NCI-H1105 (cell line): ENCODE measurements at places on chromosomes 2 and 18.

DNA sequence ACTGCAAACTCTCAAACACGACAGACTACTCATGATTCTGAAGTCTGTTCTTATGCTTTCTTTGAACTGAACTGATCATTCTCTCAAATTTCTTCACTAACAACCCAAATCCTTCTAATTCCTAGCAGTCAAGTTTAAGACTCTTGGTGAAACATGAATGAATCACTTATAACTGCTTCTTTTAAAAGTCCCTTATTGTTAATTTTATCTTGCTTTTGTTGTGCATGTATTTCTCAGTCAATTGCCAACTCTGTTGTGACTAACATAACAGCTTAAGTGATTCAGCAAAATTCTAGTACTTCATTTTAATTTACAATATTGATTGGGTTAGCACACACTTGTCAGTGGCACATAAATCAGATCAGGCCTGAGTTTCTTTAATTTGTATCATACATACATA is 357.0 kb upstream of the FSIP2 start:
- no peak for DNase-seq

- no peak for DNase-seq
Measured at GRCh38 chr2:28583899-28584553, 88.2 kb downstream of the PLB1 start.

GRCh38 chr2:24899361-24899910 is 20.6 kb downstream of the ADCY3 start:
- DNase-seq, result no peak

- DNase-seq, result no peak
Measured at GRCh38 chr2:109374548-109375130, 239.1 kb downstream of the SEPTIN10 start.

DNA sequence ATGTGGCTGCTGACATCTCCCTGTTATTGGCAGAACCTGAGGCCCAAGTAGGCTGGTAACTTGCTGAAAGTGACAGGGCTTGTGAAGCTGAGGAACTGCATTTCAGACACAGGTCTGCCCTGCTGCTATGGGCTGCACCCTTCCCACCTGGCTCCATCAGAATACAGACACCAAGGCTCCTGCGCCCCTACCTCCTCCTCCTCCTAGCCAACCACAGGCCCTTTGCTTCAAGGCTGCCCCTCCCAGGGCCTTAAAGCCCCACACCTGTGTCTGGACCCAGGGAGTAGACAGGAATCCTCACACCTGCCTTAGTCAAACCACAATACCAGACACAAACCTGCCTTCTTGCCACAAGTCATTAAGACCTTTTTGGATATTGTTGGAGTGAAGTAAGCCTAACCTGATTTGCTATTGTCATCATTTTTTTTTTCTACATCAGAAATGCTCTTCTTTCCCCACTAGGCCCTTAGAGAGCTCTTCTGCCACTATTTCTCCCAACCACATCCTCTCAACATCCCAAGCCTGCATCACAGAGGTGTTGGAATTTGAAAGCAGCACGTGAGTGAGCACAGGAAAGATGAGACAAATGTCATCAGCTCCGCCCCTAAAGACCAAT is 489.7 kb downstream of the EIPR1 start:
- DNase-seq, result no peak

DNA sequence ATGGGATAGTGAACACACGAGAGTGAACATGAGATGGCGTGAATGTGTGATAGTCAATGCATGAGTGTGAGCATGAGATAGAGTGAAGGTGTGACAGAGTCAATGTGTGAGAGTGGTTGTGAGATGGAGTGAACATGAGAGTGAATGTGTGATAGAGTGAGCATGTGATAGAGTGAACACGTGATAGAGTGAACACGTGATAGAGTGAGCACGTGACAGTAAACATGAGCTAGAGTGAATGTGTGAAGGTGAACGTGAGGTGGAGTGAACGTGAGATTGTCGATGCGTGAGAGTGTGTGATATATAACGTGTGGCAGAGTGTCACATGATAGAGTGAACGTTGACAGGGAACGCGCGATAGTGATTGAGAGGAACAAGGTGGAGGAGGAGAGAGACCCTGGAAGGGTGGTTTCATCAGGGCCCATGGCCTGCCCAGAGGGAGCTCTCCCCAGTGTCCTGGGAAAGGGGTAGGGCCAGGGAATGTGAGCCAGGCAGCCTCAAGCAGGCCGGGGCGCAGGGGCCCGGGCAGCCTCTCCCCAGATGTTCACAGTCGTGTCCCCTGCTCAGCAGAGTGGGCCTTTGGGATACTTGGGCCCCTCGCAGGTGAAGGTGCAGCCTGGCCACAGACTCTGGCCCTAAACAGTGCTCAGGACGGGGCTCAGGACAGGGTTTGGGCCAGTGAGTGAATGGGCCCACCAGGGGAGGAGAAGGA is 516.9 kb downstream of the EIPR1 start:
- DNase-seq, result no peak

- DNase-seq, result no peak
Measured at GRCh38 chr2:239910851-239911640, 114.1 kb downstream of the NDUFA10 start.

- DNase-seq, result no peak
Measured at GRCh38 chr18:65876310-65876709, 125.5 kb downstream of the CDH7 start.

GRCh38 chr2:67845621-67846369 is 217.0 kb downstream of the C1D start:
- peak; percentile 12 for DNase-seq

DNA sequence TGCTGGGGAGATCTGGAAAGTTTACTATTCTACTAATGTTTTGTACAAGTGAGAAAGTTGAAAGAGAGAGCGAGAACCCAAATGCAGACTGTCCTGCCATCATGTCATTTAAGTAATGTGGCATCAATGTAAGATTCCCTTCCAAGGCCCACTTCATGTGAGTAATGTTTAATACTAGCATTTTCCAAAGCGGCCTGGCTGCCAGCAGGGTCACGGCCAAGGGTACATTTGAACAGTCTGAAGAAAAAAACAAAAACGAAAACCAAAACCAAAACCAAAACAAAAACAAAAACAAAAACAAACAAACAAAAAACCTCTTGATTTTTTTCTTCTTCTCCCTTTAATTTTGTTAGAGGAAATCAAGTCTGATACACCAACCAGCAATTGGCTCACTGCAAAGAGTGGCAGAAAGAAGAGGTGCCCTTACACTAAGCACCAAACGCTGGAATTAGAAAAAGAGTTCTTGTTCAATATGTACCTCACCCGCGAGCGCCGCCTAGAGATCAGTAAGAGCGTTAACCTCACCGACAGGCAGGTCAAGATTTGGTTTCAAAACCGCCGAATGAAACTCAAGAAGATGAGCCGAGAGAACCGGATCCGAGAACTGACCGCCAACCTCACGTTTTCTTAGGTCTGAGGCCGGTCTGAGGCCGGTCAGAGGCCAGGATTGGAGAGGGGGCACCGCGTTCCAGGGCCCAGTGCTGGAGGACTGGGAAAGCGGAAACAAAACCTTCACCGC is 2.2 kb downstream of the HOXD10 start:
- peak; percentile 85 for DNase-seq

GRCh38 chr2:186485576-186485870 is 537 bp upstream of the ZC3H15 start:
- no peak for DNase-seq

DNA sequence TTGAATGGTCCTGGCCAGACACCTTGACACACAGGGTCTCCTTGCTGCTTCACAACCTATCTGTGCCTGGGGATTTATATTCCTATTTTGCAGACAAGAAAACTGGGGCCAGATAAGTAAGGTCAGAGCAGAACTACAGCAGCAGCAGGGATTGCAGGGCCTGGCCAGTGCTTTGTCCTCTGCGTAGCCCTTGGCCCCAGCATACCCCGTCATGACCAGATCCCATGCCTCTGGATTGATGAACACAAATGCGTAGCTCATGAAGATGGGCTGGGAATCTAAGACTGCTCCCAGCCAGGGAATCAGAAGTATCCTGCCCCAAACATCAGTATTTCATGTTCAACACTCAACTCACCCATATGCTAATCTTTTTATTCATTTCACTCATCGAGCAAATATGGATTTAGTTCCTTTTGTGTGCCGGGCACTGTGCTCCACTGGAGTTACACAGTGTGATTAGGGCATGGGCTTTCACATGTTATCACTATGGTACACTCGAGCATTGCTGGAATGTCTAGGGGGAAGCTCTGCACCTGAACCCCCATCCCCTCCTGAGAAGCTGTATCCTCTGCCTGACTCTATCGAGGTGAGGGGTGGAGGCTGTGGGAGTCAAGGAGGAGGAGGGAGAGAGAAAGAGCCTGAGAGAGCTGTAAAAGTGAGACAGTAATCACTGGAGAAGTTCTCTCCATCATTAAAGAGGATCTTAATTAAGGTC is 143.3 kb downstream of the CYP26B1 start:
- DNase-seq, result no peak

GRCh38 chr18:9237981-9238380 is 96.6 kb upstream of the TWSG1 start:
- no peak for DNase-seq

GRCh38 chr2:130951018-130951417 is 114.3 kb downstream of the ARHGEF4 start:
- no peak for DNase-seq

GRCh38 chr2:25276569-25277465 is 64.9 kb downstream of the DNMT3A start:
- no peak for DNase-seq

- DNase-seq, result no peak
Measured at GRCh38 chr18:12325726-12326245, 17.7 kb downstream of the TUBB6 start.

GRCh38 chr2:138267161-138267901 is 234.2 kb upstream of the SPOPL start:
- DNase-seq, result no peak

DNA sequence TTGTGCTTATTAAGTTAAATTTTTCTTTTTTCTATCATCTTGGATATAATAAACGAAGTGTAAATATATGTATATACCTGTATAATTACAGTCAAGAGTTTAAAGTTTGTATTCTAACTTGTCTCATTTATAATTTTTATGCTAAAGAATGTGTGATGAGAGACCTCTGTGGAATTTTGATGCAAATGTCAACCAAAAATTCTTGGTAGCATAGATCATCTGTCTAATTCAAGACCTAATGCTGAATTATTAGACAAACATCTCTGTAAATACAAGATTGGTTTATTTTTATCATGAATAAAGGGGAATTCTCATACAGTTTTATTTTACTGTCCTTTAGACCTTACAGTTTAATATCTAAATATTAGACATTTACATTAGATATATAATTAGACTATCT is 149.2 kb upstream of the VWC2L start:
- no peak for DNase-seq

DNA sequence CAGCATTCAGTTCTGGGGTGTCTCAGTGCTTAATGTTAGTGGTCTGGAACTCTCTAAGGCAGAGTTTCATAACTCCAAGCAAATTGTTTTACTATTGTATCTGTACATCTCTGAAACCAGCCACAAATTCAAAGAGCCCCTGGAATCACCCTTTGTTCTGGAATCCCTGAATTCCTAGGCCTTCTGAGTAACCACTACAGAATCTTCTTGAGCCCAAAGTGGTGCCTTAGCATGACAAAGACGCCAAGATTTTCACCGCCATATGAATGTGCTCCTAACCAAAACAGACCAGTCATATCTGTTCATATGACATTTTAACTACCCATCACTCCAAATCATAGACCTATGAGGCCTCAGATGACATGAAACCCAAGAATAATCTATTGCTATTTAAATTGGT is 668.1 kb downstream of the EPHA4 start:
- no peak for DNase-seq

- no peak for DNase-seq
Measured at GRCh38 chr18:23563377-23564043, 22.8 kb downstream of the NPC1 start.

GRCh38 chr2:126221506-126221905 is 434.5 kb upstream of the GYPC start:
- DNase-seq, result no peak

- no peak for DNase-seq
Measured at GRCh38 chr2:102837626-102838198, 75.9 kb downstream of the TMEM182 start.

- peak; percentile 12 for DNase-seq
Measured at GRCh38 chr2:189441709-189442074, 418 bp downstream of the WDR75 start.

GRCh38 chr2:155975734-155976133 is 356.8 kb downstream of the NR4A2 start:
- no peak for DNase-seq

- peak; percentile 7 for DNase-seq
Measured at GRCh38 chr2:146295080-146295670, 1549.7 kb upstream of the ACVR2A start.

- DNase-seq, result peak; percentile 91
Measured at GRCh38 chr2:132581991-132582738, 87.8 kb downstream of the LYPD1 start.

GRCh38 chr2:53475766-53476165 is 291.8 kb upstream of the CHAC2 start:
- no peak for DNase-seq

- no peak for DNase-seq
Measured at GRCh38 chr2:215601990-215602721, 166.3 kb upstream of the FN1 start.

- no peak for DNase-seq
Measured at GRCh38 chr2:45833968-45834344, 182.5 kb downstream of the PRKCE start.
